ENCODE measurements at places on chromosomes 6 and 20.

GRCh38 chr20:18992418-18992817 lies 178.8 kb downstream of the SCP2D1 start:
- DNase-seq: no peak

DNA sequence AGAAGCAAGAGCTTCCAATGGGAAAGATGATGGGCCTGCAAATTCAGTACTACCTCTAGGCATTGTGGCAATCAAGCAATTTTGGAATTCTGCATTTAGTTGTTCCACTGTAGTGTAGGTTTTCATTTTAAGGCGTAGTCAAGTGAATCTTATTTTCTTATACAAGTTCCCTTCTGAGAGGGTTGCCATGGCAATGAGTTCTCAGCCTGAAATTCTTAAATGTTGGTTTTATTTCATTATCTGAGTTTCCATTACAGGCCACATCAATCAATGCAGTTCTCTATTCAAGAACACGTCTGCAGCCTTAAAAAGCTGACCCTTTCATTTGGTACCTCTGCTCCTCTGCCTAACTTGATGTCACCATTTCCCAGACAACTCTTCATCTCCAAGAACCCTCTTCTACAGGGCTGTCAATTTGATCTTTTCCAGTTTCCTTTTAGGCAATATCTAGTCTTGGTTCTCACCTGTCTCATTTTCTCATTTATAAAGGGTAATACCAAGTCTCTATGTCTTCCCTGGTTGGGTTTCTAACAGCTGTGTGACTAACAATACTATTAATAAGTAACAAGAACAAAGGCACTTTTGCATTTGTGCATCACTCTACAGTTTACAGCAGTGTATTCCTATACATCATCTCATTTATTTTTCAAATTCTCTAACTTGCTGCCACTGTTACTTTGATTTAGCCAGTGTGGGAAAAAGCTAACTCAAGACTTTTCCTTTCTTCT lies 898.2 kb upstream of the FLRT3 start:
- no peak for DNase-seq

DNA sequence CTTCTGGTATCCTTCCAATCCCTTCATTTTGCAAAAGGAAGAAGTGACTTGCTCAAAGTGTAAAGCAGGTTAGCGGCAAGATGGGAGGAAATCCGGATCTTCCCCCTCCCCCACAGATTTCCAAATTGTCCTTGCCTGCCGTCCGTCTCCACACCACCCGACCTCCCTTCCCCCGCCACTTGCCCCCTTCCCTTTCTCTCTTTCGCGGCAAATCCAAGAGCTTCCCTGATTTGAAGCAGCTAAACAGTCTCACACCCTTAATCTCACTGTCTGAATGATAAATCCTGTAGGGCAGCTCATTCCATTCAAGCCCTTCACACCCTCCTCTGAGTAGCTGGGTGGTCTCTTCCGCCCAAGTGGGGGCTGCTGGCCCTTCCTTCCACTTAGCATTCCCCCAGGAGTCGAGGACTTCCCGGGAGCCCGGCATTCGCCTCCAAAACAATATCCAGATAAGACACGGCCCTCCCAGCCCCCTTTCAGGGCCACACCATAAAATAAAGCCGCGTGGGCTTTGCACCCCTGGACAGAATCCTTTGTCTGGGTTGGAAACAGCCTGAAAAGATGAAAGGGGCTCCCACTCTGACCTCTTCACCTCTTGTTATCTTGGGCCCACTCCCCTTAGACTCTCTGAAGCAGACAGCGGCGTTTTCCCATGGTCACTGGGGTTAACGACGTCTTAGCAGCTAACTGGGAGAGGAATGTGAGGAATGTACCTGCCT lies 44.0 kb upstream of the PIM1 start:
- DNase-seq: peak; percentile 87

- DNase-seq: no peak
Measured at GRCh38 chr6:84093441-84094435, 60.2 kb downstream of the MRAP2 start.

- DNase-seq: peak; percentile 46
Measured at GRCh38 chr6:112912416-112913101, 565.4 kb downstream of the RFPL4B start.

- DNase-seq: no peak
Measured at GRCh38 chr6:87618531-87618930, 28.6 kb downstream of the ORC3 start.

DNA sequence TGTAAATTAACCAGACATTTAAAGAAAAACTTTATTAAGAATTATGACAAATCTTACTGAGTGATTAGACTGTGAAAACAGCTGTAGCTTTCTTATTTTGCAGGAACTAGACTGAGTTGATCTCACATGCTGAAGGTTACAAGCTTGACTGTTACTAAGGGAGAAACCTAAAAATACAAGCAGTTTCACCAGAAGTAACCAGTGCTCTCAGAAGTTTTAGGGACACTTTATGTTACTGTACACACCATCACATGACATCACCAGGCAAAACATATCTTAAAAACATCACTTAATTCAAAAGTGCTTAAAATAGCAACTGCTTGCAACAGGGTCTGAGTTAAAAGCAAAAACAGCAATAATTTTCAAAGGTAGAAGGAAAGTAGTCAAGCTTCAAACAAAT lies 5.4 kb downstream of the FBXO30 start:
- DNase-seq: no peak

DNA sequence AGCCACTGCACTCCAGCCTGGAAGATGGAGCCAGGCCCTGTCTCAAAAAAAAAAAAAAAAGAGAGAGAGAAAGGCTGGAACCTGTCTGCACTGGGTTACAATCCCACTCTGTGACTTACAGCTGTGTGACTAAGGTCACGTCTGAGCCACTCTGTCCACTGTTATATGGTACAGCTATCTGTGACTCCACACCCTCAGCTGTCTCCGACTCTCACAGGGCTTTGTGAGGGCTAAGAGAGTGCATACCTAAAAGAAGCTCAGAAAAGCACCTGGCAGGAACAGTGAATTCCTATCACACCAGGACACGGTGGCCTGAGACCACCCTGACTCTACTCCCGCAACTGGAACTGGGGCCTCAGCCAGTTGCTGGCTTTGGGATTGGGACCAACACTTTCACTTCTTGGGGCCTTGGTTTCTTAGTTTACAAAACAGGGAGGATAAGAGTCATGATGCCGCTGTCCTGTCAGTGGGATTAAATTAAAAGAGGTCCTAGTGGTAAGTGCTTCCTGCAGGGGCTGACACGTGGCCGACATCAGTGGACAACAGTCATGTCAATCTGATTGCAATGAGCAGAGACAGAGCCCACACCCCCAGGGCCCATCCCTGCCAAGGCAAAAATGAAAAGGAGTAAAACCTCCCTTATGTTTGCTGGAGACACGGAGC lies 5.7 kb upstream of the CD93 start:
- DNase-seq: peak; percentile 32

GRCh38 chr6:36984581-36985416 lies 1.2 kb downstream of the MTCH1 start:
- DNase-seq: peak; percentile 79

DNA sequence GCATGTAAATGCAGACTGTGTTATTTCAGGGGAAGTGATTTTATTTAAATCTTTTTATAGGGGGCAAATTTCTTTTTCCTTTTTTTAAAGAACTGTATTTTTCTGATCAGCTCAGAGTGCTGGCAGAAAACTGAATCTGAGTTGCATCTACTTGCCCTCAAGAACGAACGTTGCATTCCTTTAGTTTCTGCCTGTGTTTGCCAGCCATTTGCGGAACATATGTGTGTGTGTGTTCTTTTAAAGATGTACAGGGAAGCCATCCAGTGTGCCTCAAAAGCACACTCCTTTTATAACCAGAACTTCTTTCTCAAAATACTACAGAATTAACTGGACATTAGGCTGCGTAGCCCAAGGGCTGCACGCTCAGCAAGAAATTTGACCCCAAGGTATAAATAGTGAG lies 25.8 kb upstream of the INSM1 start:
- DNase-seq: no peak

DNA sequence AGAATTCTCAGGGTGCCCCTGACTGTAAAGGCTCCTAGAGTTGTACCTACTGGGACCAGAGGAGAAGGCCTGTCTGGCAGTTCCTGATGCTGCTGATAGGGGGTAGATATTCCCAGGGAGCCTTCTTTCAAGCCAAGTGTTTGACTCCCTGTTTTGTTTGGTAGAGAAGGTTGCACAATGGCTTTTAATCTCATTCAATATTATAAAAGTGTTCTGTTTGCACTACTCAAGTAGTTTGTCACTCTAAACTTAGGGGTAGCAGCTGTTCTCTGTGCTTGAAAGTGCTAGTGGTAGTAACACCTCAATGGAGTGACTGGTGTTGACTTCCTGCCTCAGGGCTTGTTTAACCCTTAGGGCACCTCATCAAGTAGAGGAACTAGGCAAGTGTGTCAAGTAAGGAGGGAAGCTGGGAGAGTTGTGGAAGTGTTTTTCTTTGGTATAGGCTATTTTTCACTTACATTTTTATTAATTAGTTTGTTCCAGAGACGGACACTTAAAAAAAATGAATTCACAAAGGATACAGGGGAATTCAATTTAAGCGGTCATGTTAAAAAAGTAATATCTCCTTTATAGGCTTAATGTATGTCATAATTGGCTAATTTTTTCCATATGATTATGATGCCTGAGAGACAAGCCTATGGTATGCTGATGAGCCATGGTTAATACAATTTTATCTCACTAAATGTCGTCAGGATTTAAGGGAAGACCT lies 38.1 kb downstream of the BICRAL start:
- no peak for DNase-seq

GRCh38 chr6:131382631-131383030 lies 190.4 kb upstream of the ARG1 start:
- DNase-seq: peak; percentile 70

- DNase-seq: no peak
Measured at GRCh38 chr6:13985663-13986325, 61.0 kb downstream of the RNF182 start.

DNA sequence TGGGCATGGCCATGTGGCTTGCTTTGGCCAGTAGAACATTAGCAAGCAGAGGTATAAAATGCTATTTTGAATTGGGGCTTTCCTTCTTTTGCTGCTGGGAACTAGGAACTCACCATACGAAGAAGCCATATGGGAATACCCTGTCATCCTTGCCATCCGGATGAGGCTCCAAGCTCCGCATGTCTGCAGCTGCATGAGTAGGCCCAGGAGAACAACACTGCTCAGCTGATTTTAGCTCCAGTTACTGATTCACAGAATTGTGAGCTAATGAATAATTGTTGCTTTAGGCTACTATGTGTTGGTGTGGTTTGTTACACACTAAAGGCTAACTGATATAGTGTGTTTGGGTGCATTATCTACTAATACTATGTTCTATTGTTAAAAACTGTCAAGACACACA lies 2.7 kb upstream of the PLCB4 start:
- peak; percentile 46 for DNase-seq

GRCh38 chr6:49499126-49499525 lies 597 bp upstream of the GLYATL3 start:
- no peak for DNase-seq

DNA sequence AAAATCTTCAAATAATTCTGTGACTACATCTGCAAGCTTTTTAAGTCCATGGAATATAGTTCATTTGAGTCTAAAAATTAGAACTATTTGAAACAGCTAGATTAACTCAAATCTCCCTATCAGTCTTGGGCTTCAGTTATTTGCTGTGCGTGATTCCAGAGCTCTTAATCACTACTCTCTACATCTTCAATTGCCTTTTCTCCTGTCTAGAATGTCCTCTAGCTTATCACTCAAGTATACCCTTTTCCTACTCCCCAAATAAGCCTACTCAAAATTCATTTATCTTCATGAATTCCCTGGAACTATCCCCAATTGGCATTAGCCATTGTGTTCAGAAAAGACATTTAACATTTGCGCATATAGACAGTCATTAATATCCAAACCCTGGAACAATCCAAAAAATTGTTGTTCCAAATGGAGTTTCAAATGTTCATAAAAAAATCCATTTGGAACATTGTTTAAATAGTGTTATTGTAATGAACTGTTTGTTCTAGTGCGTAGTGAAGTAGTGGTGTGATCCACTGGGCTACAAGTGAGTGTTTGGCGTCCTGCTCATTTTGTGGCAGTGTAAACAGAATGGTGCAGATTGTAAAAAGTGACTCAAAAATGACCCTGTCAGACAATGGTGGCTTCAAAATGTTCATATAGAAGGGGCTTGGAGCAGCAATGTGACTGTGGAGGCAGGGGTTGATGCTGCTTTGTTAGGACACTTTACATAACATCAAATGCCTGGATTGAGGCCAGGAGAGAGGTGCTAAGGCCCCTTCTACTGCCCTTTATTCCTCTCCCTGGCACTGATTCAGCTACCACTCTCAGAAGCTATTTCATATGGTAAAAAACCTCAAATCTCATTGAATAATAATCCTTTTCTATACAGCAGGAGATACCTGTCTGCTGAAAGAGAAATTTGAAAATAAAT lies 122.3 kb downstream of the KIF6 start:
- DNase-seq: no peak

GRCh38 chr20:779771-780170 lies 11.5 kb upstream of the SLC52A3 start:
- no peak for DNase-seq

- DNase-seq: no peak
Measured at GRCh38 chr6:92460133-92460532, 959.2 kb downstream of the EPHA7 start.

GRCh38 chr20:58069796-58070663 lies 158.4 kb downstream of the ANKRD60 start:
- no peak for DNase-seq

DNA sequence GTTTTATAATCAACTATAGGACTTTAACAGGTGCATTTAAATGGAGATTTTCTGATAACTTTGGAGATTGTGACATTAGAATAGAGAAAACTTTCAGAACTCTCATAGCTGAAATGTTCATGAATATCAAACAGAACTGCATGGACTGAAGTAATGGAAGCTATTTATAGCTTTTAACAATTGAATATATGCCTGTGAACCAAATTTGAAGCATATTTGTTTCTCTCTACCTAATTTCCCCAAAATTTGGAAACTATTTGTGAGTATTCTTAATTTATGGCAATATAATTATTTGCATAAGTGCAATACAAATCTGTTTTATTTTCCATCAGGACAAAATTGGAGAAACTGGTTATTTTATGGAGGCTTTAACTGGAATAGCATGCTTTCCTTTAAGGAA lies 96.6 kb downstream of the PLG start:
- DNase-seq: peak; percentile 8

GRCh38 chr6:45592991-45593390 lies 215.3 kb upstream of the SUPT3H start:
- no peak for DNase-seq

- DNase-seq: no peak
Measured at GRCh38 chr6:152091851-152092341, 284.4 kb downstream of the ESR1 start.

GRCh38 chr6:56022678-56023077 lies 147.3 kb upstream of the BMP5 start:
- no peak for DNase-seq

DNA sequence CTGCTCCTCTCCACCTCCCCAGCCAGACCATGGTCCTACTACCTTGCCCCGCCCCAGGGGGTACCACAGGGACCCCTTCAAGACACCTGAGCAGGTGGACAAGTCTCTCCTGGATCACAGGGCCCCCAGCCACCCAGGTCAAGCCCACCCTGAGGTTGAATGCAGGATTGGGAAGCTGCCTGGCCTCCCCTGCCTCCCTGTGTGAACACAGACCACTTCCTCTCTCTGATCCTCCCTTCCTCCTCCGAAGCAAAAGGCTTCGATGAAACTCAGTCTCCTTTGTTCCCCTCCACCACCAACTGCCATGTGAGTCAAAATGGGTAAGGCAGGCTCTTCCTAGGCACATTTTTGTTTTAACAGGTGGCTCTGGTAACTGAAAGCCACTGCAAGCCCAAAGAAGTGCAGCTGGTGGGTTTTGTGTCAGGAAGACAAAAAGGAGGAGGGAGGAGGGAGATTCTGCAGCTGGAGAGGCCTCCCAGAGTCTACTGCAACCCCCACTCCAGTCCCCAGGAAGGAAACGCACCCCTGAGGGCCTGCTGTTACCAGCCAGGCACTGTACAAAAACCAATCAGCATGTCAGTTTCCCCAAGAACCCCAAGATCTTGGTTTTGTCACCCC lies 5.4 kb downstream of the ADA start:
- DNase-seq: peak; percentile 53
